ENCODE measurements at places on chromosomes 6 and 20.

GRCh38 chr6:136920671-136921380 is 1.3 kb upstream of the SLC35D3 start:
- peak; percentile 31 for DNase-seq

DNA sequence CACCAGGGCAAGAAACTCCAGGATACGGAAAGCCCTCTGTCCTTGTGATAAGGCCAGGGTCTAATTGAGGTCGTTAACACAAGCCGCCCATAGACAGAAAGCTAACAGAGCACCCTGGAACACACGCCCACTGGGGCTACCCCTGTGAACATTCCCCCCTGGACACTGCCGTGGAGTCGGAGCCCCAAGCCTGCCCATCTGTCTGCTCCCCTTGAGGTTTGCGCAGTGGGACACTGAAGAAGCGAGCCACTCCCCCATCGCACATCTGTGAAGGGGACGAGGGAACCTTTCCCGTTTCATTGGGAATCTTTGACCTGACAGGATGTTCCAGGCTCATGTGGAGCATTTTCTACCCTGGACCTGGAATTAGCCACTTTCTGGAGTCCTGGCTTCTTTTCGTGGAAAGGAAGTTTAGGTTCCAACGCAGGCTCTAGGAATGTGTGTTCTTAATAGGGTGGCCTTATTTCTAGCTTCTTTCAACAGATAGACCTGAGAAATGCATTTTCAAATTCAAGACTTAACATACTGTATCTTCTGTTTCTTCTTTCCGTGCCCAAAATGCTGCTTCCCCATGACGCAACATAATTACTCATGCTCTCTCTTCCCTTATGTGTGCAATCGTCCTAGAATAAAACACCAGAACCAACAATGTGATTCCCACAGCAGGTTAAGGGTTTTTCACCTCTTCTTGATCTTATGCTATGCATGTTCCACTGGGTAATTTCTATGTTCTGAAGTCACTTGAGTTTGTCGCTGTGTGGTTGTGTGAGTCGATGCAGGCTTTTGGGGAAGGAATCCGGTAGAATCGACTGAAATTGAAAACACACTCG is 161.1 kb downstream of the ERMARD start:
- DNase-seq: no peak

DNA sequence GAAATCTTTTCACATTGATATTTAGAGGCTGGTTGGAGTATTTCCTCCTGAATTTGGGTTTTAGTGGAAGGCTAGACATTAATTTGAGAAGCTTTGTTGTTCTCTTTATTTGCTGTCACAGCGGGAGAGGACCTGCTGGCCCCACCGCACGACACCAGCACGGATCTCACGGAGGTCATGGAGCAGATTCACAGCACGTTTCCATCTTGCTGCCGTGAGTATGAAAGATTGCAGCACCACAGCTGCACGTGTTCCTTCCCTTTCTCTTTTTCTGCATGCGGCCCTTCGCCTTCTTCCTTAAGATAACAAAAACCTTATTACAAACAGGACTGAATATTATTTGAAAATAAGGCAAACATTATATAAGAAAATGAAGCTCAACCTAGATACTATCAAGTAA is 555.5 kb downstream of the UTRN start:
- no peak for DNase-seq

DNA sequence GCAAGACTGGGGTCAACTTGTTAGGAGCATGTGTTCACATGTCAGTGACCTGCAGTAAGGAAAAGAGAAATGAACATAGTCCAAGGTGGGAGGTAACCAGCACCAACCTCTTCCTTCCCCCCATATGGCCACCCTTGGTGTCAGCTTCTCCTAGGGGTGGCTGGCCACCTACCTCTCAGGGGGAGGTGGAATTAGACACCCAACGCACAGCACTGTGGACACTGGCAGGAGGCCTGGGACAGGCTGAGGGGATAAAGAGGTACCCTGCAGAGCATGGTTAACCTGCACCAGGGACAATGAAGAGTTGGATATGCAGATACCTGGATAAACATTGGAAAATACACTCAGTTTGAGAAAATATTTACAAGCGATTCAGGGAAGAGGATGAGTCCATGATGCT is 84.5 kb downstream of the IYD start:
- DNase-seq: no peak

DNA sequence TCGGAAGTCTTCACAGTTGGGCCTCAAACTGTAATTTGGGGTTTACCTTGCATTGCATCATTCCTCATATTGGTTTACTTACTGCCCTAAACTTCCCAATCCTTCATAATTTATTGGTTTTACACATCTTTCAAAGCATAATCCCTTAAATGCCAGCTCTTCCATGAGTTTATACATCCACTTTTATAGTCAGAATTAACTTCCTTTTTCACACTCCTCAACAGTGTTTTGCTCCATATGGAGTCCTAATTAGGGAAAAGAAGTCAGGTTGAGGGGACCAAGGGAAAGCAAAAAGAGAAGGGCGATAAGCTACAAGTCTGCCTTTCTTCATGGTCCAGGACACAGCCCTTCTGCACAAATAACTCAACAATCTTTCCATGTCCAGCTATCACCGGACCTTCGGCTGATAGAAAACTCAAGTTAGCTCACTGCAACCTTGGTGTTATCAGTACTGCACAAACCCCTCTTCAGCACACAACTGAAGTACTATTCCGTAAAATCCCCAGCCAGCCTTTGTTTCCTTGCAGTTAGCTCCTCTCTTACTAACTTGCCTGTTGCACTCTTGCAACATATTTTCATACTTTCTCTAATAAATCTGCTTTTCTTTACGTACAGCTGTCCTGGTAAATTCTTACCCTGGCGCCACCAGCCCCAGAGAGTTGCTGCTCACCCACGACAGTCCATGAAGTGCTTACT is 2.0 kb downstream of the EEF1E1 start:
- DNase-seq: no peak

GRCh38 chr6:78192057-78192456 is 539.2 kb downstream of the MEI4 start:
- no peak for DNase-seq

DNA sequence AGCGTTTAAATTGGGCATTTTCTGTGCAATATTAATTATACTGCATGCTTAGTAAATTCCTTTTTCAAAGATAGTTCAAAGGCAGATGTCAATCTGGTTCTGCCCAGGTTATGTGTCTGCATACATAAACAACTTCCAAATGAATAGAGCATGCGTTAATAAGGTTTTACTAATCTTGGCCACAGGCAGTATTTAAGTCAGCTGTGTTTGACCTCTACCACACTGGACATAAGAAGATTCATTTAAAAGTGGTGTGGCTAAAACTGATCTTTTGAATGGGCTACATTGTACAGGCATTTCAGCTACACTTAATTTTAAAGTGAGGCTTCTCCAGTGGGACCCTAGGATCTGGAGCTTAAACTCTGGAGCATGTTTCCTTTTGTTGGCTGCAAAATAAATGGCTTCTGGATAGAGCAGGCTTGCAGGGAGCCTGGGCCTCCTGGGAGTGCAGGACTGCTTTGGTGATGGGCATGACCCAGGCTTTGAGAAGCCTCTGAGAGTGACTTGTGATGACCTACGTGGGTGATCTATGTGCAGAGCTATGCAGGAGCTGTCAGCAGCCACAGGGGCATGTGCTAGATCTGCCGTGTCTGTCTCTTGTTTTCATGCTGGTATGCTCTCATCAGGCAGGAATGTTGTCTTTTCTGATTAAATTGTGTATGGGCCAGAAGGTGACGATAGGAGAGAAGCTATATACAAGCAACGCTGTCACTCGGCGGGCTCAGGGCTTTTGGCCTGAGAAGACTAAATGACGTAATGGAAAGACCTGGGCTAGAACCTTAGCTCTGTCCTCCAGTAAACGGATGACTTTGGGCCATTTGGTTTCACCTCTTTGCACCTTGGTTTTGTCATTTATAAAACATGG is 331.2 kb downstream of the QKI start:
- DNase-seq: no peak

DNA sequence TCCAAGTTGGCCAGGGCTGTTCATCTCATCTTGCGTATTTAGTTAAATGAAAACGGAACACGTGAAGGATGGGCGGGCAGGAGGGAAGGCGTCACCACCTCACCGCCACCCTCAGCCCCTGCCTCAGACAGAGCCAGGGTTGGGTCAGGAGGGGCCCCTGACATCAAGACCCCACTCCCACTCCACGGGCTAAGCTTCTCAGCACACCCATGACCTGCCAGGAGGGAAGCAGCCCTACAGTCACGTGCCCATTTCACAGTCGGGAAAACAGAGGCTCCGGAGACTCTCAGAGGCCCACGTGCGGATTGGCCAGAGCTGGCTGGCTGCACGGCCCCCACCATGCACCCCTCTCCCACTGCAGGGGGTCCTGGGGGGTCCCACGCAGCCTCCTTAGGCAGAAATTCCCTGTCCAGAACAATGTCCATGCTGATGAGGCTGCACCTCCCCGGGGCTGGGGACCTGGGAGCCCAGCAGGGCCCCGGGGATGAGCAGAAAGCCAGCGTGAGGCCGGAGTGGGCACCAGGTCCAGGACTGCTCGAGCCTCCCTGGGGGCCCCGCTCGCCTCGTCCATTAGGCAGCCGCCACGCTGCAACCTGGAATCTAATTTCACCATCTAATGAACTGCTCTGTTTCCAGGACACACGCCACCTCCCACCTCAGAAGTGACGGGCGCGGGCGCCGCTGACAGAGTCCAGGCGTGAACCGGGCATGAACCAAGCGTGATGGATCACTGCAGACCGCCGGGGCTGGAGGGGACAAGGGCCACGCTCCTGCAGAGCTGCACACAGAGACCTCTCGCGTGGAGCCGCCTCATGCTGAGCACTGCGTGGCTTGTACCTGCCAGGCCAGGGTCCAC is 15.8 kb downstream of the KCNQ2 start:
- no peak for DNase-seq

- DNase-seq: no peak
Measured at GRCh38 chr20:7776148-7776547, 164.1 kb downstream of the HAO1 start.

GRCh38 chr20:50568549-50568942 is 58.4 kb downstream of the PTPN1 start:
- no peak for DNase-seq

GRCh38 chr6:36679043-36679833 is 724 bp downstream of the CDKN1A start:
- DNase-seq: peak; percentile 35

- no peak for DNase-seq
Measured at GRCh38 chr6:30829033-30829432, 55.3 kb upstream of the DDR1 start.

DNA sequence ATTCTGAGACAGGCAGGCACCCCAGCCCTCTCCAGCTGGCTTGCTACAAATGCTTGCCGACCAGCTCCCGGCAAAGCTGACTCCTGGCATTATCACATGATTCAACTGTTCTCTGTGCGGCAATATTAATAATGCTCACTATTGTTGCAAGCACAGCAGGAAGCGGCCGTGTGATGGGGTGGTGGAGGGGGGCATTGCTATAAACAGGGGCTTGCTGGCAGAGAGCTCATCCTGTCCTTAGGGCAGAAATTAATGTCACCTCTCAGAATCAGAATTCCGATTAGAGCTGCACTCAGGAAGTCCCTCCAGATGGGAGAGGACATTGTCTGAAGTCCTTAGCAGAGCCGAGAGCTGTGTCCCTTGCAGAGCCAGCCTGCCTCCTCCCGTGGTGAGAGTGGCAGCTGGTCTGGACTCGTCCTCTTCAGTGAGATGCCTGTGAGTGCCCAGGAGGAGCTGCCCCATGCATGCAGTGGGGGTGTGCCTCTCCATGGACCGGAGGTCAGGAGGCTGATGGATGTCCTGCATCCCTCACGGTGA is 162.5 kb downstream of the CDH4 start:
- DNase-seq: no peak

DNA sequence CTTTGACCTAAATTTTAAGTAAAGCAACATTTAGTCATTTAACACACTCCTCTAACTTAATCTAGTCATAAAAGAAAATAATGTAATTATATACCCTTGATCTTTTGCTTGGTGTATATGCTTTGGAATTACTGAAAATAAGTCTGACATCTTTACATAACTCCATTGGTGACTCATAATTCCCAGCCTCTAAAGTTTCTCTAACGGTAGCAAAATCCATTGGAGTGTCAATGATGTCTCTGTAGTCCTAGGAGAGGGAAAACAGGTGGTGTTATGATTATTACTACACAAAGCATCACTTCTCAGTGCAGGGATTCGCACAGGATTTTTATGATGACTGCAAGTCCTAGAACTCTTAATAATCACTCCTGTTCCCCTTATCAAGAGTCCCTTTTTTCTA is 80.2 kb downstream of the IRAK1BP1 start:
- no peak for DNase-seq

DNA sequence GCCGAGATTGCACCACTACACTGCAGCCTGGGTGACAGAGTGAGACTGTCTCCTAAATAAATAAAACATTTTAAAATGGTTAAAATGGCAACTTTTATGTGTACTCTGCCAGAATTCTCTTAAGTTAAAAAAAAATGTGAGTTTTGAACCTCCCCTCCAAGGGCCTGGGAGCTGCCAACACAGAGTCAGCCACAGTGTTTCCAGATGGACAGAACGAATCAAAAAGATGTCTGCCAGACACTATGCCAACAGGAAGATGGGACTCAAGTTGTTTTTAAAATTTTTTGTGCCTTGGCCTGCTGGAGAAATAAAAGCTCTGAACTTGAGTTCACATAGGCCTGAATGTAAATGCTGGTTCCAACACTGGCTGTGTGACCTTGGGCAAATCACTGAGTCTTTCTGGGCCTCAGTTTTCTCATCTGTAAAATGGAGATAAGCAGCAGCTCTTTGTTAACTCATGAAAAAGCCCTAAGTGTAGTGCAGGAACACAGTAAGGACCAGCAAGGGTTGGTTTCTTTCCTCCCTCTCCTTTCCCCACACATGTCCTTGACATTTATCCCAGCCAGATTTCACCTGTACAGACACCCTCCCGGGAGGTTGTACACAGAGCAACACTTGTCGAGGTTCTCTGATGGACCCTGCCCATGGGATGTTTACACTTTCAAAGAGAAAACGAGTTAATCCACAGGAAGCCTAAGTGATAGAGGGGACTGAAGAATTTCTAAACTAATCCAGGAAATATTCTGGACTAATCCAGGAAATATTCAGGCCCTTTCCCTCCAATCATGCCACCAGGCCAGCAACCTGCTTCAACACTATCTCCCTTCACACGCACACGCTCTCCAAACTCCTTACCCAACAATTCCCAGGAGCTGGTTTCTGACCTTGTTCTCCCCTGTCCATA is 35.0 kb downstream of the MRPL14 start:
- no peak for DNase-seq

DNA sequence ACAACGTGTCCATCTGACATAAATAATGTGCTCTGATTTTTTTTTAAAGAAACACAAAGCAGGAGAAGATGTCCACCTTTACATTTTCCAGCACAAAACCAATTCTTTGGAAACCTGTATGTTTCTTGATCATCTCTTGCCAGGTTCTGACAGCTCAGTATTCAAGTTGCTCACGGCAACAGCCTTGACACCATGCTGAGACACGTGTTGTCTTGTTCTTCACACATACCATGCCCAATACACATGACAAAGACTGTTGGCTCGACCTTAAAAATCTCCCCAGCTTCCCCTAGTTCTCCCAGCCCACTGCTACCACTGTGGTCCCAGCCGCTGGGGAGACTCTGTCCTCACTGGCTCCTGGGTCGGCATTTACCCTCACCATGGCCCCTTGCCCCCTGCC is 518.9 kb downstream of the PREX1 start:
- no peak for DNase-seq

All from NCI-H82 (cell line).